ENCODE measurements at places on chromosomes 11 and 22.

- no peak for DNase-seq
These were observed 53.1 kb downstream of the CELSR1 start for GRCh38 chr22:46484156-46484860.

GRCh38 chr22:35746248-35746647 lies 28.6 kb downstream of the APOL5 start:
- DNase-seq = no peak

GRCh38 chr11:103901656-103902055 lies 134.8 kb upstream of the DDI1 start:
- DNase-seq = no peak

- no peak for DNase-seq
These were observed 6.9 kb upstream of the CATSPER1 start for GRCh38 chr11:66032957-66033735.

- no peak for DNase-seq
These were observed 109.7 kb upstream of the RRM1 start for GRCh38 chr11:3984896-3985295.

- DNase-seq = no peak
These were observed 7.1 kb downstream of the MUC2 start for GRCh38 chr11:1081601-1082311.

GRCh38 chr22:32413719-32414118 lies 1.7 kb upstream of the RTCB start:
- no peak for DNase-seq

GRCh38 chr11:67409261-67409666 lies 5.4 kb downstream of the TBC1D10C start:
- peak; percentile 61 for DNase-seq

GRCh38 chr11:77019976-77020595 lies 14.1 kb upstream of the B3GNT6 start:
- DNase-seq = no peak

DNA sequence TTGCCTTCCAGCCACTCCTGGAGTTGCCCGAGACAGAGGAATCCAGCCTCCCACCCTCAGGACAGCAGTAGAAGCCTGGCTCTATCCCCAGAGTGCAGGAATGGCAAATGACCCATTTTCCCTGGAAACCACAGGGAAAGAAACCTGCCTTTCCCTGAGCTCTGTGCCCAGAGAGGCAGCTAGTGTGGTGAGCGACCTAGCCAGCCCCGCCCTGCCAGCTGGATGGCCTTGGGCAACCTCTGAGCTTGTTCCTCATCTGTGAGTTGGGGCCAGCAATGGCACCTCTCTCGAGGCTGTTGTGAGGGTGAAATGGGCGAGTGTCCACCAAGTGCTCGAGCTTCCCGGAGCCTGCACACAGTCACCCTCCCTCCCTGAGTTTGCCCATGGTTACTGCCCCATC lies 3.7 kb downstream of the OMP start:
- DNase-seq = no peak

DNA sequence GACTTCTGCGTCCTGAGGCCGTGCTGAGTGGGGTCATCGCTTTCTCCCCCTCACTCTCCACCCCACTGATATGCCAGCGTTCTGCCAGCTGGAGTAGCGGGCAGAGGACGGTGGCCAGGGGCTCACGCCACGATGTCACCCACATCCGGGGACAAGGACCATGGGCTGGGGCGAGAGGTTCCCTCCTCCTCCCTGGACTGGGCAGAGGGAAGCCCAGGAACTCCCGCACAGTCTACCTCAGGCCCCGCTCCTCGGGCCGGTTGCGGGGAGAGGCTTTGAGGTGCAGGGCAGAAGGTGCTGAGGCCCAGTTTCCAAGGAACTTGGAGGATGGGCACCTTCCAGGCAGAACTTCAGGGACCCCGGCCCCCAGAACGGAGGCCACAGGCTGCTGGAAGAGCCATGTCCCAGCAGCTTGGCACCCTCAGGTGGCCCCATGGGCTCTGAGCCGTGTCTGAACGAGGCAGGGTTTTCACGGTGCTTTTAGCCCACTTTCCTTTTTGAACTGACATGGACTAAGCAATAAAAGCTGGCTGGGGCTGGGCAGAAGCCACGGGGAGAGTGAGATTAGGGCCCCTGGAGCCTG lies 25.4 kb downstream of the ADAMTS15 start:
- DNase-seq = no peak

- DNase-seq = no peak
These were observed 34.6 kb upstream of the PPP6R3 start for GRCh38 chr11:68425866-68426380.

- DNase-seq = no peak
These were observed 60.5 kb downstream of the CEP164 start for GRCh38 chr11:117387992-117388755.

DNA sequence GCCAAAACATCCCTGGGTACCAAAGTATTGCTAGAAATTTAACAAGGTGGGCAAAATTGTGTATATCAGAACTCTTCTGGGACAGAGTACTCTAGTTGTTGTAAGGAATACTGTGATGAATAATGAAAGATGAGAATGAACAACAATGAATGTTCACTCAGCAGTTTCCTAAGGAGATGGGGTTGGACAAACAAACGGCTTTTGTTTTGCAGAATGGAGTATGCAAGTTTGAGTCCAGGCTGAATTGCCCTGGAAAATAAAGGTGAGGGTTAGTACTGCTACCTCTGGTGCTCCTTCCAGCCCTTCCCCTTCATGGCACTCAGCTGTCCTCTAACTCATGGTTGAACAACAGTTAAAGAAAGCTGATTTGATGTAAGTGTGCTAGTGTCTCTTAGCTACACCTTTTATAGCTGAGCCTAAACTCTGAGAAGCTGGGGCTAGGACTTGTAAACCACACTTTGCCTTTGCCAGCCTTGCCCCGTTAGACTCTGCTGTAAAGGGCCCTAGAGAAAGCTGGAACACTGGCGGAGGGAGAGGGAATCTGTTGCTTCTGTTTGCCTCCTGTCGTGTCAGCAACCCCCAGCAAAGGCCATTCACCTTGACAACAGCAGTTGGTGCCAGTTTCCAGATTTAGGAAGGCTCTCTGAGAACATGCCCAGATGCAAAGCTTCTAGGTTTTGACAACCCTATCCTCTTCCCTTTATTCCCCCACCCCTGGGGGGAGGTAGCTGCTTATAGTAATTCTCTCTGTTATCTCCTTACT lies 41.2 kb upstream of the POLD3 start:
- no peak for DNase-seq

GRCh38 chr11:83088965-83089364 lies 17.3 kb upstream of the RAB30 start:
- no peak for DNase-seq

- DNase-seq = no peak
These were observed 7.0 kb upstream of the TM7SF2 start for GRCh38 chr11:65104628-65105027.

- DNase-seq = no peak
These were observed at the start of gene PLAAT5 for GRCh38 chr11:63490551-63491239. Gene PLAAT5, minus strand, starts transcription at chr11:63491167. Its CDS starts 133 bp downstream, at chr11:63491034.

DNA sequence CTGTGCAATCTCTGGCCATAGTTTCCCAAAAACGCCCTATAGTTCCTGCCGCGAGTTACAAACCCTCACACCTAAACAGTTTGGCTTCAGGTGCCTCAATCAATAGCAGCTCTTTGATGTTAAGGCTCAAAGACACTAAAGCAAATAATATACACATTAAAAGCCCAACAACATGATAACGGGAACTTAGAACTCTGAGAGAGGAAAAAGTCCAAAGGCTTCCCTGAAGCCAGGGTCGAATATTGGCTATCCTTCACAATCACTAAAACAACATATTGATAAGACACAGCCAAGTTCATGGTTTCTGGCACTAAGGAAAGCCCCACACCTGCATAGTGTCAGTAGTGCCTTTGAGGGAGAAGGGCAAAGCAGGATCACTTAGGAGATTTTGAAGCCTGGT lies 54.9 kb downstream of the NTM start:
- no peak for DNase-seq

DNA sequence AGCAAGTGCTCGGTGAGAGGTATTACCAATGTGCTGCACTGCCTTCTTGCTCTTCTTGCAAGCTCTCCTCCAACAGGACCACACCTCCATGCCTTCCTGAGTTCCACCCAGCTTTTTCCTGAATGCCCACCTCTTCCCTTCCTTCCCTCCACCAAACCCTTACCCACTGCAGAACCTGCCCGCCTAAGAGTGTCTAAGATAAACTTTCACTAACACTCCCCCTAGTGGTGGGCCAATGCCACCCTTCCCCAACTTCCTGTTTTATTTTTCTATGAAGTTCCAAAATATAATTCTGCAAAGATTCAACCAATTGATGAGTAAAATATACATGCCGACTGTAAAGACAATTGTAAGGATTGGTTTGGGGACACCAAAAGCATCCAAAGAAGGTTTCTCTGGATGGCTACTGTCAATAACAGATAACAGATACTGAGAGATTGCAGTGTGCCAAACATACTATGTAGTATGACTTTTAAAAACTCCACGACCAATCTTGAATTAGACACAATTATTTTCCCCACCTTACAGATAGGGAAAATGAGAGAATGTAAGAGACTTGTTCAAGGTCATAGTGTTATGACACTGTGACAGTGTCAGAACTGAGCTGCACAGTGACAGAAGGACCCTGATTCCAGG lies 38.6 kb upstream of the BMAL1 start:
- DNase-seq = peak; percentile 32

DNA sequence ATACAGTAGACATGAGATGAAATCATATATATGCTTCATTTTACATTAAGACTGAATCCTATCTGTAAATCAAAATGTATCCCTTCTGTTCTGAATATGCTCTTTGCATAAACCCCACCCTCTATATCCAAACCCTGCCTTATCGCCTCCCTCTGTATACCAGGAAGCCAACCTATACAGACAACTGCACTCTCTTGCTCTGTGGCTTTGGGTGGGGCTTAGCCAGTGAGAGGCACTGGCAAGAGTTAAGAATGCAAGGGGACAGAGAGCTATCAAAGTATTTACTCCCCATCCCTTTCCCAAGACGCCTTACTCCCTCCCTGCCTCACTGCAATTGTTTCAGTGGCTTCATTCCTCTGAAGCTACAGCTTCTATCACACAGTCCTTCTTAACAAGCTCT lies 309.8 kb downstream of the TTC28 start:
- no peak for DNase-seq

GRCh38 chr11:2932850-2933251 lies 3.6 kb upstream of the PHLDA2 start:
- DNase-seq = no peak

DNA sequence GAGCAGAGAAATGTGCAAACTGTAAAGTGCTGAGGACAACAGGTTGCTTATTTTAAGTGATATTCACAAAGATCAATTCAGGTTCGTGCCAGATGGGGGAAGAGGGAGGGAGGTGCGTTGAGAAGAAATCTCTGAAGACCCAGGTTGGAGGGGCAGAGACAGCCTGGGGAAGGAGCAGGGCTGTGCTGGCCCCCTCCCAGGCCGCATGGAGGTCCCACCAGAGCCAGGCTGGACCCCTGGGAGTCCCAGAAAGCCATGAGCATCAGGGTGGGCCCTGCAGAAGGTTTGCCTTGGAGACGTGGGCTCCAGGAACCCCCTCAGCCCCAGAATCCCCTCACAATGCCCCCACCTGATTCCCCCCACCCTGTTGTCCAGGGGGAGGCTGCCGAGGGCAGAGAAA lies 47.4 kb downstream of the IGLL1 start:
- no peak for DNase-seq

DNA sequence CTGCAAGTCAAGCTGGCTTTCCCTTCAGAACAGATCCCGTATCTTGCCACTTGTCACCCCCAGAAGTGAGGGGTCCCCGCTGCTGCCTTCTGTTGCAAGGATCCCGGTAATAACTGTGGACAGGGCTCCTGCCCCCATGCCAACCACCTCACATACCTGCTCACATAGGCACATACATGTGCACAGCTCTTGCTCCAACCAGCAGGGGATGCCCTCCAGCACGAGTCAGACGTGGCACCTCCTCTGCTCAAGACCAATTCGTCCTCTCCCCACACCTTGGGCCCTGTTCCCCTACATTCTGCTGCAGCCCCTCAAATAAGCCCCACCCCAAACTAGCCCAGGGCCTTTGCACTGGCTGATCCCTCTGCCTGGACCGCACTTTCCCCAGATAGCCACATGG lies 163.3 kb downstream of the CRYBB2 start:
- no peak for DNase-seq

DNA sequence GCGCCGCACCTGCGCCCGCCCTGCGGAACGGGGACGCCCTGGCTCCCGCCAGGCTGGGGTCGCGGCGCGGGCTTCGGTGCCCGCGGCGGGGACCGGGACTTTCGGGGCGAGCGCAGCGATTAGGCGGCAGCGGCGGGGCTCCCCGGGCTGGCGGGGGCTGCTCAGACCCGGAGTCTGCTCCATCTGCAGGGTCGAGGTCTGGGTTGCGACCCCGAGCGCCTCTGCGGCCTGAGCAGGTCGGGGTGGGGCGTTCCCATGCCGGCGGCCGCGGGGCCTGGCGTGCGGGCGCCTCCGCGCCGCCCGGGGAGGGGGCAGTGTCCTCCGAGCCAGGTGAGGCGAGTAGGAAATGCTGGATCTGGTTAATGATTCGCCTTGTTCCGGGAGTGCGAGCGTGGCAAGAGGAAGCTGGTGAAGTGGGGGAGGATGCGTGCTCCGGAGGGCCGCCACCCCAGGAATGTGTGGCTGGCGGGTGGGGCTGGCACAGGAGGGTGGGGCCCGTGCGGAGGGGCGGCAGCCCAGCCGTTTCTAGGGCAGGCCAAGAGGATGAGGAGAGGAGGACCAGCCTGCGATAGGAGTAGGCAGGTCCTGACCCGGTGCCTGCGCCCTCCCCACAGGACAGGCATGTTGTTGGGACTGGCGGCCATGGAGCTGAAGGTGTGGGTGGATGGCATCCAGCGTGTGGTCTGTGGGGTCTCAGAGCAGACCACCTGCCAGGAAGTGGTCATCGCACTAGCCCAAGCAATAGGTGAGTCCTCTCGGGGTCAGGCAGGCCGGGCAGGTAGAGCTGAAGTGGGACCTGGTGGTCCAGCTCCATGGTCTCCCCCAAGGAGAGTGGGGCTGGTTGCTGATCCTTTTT lies 606 bp downstream of the RASSF7 start:
- DNase-seq = no peak

DNA sequence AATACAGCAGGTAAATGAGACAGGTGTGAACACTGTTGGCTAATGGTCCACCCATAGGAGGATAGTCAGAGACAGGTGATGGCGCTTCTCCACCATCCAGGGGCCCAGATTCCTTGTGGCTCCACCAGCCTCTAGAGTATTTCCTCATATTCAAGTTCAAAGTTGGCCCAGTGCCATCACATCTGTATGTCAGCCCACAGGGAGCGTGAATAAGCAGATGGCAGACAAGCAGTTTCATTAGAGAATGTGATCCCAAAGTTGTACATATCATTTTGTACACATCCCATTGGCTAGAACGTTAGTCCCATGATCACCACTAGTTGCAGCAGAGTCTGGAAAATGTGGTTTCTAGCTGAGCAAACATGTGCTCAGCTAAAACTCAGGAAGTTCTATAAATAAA lies 11.0 kb upstream of the CWF19L2 start:
- no peak for DNase-seq

All from stimulated activated CD4-positive, alpha-beta T cell treated with anti-CD3 and anti-CD28 coated beads, Interleukin-1b, Interleukin-23, amount 100 ng/mL, for 24 hours (primary cell).